ENCODE measurements at places on chromosomes 4 and X. TPM values are rescaled to one million over a fixed set of nuclear protein-coding genes. Genes with fewer than 3 reads are reported as not detected.

The LRP2BP gene
- 0.53 TPM for total RNA-seq

The KIF4A gene
- total RNA-seq = not detected

The GRK4 gene
- total RNA-seq = 1.9 TPM

The AFP gene
- not detected for total RNA-seq

The TNIP3 gene
- not detected for total RNA-seq

The DBET gene
- total RNA-seq = not detected

The CXorf58 gene
- not detected for total RNA-seq

The YIPF6 gene
- 14.4 TPM for total RNA-seq

All from ascending aorta (tissue), 2 donors.